ENCODE measurements at places on chromosomes 1 and 21.

- no peak for DNase-seq
Measured at GRCh38 chr1:35316264-35316663, 47.8 kb downstream of the ZMYM4 start.

DNA sequence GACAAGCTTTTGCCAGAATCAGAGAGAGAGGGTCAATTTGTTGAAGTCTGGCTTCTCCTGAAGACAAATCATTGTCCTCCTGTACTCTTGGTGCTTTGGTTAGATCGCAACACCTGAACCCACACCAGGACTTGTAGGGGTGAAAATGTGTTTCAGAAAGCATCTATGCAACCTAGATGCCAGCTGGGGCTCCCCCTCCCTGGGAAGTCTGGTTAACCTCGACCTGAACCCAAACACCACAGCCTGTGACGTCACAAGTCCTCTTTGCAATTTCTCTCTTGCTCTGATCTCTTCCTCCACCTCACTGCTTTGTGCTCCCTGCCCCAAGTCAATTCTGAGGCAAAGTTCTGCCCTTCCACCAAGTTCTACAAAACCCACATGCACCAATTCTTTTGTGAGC is 42.8 kb upstream of the USP24 start:
- peak; percentile 22 for DNase-seq

DNA sequence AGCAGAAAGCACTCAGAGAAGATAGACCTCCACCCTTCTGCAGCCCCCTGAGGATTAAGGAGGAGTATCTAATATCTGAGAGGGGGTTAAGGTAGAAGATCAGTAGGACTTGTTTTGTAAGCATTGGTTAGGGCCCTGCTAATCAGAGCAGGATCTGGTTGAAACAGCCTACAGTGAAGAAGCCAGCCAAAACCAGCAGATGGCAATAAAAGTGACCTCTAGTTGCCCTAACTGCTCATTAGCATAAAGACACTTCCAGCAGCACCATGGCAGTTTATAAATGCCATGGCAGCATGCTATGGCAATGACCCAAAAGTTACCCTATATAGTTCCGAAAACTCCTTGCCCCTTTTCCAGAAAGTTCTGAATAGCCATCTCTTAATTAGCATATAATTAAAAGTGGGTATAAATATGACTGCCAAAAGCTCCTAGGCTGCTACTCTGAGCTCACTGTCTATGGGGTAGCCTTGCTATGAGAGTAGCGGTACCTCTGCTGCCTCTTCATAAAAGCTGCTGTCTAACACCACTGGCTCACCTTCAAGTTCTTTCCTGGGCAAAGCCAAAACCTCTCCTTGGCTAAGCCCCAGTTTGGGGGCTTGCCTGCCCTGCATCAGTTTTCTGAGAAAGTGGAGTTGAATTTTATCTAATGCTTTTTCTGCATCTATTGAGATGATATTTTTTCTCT is 254.2 kb downstream of the PAPPA2 start:
- no peak for DNase-seq

- DNase-seq = no peak
Measured at GRCh38 chr1:36303244-36303643, 2.9 kb upstream of the SH3D21 start.

DNA sequence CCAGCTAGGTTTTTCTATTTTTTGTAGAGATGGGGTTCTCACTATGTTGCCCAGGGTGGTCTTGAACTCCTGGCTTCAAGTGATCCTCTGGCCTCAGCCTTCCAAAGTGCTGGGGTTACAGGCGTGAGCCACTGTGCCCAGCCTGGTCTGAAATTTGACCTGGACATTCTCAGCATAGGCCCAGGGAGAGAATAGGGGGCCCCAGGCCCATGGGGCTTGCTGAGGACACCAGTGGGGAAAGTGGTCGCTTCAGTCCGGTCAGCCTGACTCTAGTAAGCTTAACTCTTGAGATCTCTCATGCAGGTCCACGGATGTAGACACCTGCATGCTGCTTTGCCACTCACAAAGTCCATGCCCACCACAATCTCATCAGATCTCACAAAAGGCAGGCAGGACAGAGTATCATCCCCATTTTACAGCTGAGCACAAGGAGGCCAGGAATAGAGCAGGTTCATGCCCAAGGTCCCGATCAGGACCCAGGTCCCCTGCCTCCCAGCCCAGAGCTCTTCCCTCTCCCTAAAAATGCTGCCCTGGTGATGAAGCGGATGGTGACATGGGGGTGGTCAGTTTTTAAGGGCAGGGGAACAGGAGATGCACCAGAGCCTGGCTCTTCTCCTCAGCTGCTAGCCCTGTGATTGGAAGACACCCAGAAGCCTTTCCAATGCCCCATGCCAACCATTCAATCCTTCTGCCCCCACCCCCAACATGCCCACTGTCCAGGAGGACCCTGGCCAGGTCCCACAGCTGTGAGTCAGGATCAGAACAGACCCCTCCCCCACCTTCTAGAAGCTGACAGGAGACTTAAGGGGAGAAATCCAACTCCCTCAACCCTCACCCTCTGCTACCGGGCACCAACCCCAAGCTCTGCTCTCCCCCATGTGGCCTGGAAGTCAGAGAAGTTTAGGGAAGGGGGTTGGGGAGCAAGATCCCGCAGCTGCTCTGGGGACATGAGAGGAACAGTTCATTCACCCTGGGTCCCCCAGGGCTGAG is 1.8 kb downstream of the FHL3 start:
- no peak for DNase-seq

DNA sequence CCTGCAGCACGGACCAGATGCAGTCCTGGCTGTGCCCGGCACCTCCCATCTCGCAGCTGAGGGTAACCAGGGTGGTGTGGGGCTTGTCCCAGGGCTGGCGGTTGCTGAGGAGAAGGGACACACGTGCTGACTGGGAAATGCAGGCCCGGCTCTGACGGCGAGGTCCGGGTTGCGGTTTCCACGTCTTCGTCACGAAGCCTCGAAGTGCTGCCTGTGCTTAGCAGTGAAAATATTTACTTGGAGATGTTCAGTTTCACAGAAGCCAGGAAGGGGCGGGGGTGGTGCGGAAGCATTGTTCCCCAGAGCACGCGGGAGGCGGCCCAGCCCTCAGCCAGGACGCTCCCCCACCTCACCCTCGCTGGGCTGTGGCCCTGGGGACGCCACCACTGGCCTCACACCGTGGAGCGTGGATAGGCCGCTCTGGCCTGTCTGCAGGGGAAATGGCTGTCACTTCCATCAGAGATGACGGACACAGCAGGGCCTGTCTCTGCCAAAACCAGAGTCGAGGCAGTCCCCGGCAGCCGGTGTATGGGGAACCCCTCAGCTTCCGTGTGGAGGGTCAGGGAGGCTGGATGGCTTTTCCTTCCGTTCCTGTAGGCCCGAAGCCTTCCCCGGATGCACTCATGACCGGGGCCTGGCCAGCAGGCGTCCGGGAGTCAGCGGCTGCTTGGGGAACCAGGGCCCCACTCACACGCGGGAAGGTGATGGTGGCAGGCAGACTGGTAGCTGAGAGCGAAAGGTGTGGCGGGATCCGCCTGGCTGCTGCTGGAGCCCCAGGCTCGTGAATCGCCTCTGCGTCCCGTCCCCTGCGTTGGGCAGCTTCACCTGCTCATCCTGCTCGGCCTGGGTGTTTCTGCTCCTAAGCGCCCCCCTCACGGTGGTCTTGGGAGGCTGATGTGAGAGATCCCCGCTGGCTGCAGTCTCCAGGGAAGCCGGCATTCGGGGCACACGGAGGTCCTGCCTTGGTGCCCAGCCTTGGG is 14.7 kb upstream of the POFUT2 start:
- peak; percentile 63 for DNase-seq

GRCh38 chr1:54380290-54380882 is 25.8 kb downstream of the SSBP3 start:
- no peak for DNase-seq

DNA sequence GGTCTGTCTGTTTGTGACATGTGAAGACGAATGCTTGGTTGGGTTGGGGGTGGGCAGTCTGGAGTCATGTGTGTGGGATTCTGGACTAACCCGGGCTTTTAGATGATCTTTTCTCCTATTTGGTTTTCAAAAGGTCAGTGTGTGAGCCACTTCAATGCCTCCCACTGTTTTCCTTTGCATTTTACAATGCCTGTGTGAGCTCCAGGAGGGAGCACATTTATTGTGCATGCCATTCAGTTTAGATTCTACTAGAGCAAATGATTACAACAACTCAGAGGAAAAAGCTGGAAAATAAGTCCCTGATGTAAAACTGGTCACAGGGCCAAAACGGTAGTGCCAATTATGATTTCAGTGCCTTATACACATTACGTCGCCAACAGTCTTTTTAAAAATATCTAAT is 90.9 kb downstream of the LYPLAL1 start:
- no peak for DNase-seq

DNA sequence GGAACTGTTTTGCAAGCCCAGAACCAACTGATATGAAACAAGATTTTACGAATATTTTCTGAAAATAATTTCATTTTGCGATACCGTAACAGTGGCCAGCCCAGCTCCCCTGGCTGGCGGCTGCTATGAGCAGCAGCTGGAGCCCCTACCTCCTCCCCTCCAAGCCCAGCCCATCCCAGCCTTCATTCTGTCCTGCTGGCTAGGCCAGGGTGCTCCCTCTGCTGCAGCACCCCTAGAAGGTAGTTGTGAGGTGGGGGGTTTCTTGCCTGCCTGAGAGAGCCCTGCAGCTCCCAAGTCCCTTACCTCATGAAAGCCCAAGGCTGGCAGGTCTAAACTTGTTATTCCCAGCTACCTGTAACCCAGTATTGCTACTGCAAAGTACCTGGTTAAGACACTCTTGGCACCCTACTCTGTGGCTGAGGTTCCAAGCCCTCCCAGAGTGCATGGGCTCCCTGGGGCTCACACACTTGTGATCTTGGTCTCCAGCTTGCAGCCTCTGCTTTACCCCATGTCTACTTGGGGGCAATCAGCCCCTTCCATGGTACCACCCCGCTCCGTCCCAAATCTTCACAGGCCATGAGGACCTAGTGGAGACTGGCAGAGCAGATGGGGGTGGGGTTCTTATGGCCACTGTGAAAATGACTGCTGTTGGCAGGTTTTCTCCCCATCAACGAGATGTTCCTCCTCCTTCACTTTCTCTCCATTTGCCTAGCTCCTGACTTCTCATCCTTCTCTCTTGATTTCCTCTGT is 239.8 kb downstream of the TRABD2B start:
- no peak for DNase-seq

GRCh38 chr1:89794406-89794805 is 26.4 kb upstream of the LRRC8D start:
- no peak for DNase-seq

DNA sequence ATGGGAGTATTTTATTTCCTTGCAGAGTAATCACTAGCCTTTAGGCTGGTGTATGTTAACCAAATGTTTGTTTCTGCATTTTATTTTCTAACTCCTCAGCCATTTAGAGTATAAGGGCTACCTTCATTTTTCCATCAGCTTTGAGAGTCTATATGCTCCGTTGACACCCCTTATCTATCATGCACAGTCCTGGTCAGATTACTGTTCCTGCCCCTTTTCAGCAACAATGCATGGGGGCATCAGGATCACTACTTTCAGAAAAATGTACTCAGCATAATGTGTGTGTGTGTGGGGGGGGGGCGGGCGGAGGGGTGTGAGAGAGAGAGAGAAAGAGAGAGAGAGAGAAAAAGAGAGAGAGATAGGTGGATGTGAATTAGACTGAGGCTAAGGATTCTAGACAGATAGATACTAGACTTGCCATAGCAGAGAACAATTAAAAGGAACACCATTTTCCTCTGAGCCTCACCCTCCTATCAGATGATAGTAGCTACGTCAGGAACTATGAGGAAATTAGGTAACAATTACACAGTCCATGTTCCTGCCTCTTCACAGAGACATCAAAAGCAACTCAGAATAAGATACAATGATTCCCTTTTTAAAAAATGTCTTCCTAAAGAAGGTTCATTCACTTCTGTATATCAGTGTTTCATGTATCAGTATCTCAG is 40.8 kb downstream of the FCER1A start:
- DNase-seq = no peak

DNA sequence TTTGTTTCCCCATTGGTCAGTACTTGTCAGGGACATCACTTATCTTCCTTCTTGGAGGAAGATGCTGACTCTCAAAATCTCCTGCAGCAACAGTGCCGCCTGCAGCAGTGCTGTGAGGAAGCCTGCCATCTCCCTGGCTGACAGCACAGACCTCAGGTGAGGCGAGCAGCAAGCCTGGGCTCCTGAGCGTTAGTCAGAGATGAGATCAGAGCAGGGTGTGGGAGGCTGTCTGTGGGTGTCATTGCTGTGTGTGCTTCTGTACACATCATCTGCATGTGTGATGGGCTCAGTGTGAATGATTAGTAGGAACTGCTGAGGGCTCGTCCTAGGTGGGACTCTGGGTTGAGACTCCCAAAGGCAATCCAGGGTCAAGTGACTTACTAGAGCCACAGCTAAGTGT is 6.1 kb downstream of the STRIP1 start:
- DNase-seq = no peak

- DNase-seq = peak; percentile 61
Measured at GRCh38 chr1:206461602-206462455, 8.4 kb upstream of the IKBKE start.

DNA sequence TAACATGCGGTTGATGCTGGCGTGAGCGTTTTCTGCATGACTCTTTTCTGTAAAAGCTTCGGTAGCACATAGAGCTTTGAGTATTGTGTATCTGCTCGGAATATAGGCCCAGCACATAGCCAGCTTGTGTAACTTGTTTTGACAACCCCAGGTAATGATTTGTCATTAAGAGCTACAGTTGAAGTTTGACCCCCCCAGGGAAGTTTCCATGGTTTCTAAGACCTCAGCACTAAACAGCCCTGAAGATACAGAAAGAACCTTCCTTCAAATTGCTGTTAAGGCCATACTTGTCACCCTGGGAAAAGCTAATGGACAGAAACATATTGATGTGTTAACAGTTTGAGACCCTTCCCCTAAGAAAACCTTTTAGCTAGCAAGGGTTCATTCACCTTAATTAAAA is 380.7 kb downstream of the PRDM2 start:
- DNase-seq = no peak

GRCh38 chr1:19759740-19760089 is 40.0 kb downstream of the TMCO4 start:
- no peak for DNase-seq

GRCh38 chr1:23020706-23021405 is 1.6 kb downstream of the KDM1A start:
- DNase-seq = no peak

GRCh38 chr1:245131026-245131393 is 23.8 kb upstream of the KIF26B start:
- no peak for DNase-seq

DNA sequence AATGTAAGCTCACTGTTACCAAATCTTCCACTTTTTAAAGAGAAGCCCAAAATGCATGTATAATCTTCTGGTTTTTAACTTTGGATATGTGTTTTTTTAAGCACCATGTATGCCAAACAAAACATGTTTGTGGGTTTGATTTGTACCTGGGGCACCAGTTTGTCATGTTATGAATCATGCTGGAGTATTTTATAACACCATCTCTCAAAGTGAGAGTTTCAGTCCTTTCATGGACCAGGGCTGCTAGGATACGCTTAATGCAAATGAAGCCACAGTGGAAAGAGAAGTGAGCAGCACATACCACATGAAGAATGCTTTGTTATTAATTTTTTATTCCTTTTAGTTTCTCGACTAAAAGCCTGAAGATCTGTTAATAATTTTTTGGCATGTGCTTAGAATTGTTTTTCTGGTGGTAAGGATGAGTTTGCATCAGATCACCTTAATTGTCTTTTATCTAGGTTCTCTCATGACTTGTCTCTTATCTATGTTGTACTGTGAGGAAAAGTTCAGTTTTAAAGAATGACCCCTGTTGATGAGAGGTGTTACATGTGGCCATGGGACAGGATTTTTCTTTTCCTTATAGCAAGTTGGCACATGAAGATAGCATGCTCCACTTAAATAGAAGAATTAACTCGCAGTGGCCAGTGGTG is 2.0 kb upstream of the RABGAP1L start:
- DNase-seq = no peak

Measured in T follicular helper cell (primary cell).